ENCODE measurements at places on chromosomes 16 and 17.

GRCh38 chr17:59371416-59372100 is 40.1 kb downstream of the YPEL2 start:
- DNase-seq, result peak; percentile 22

GRCh38 chr17:47728214-47728877 is 4.7 kb upstream of the TBX21 start:
- DNase-seq, result no peak

- peak; percentile 10 for DNase-seq
These were observed 520.4 kb upstream of the WSB1 start for GRCh38 chr17:26773189-26774188.

GRCh38 chr17:58757162-58757613 is 1.5 kb downstream of the PPM1E start:
- no peak for DNase-seq

- no peak for DNase-seq
These were observed 11.2 kb upstream of the HNF1B start for GRCh38 chr17:37756051-37756450.

GRCh38 chr16:83808573-83809014 is 816 bp downstream of the HSBP1 start:
- no peak for DNase-seq

- DNase-seq, result no peak
These were observed 2.0 kb downstream of the RBBP6 start for GRCh38 chr16:24541233-24541933.

GRCh38 chr16:31477220-31478216 is 5.4 kb upstream of the SLC5A2 start:
- peak; percentile 81 for DNase-seq

GRCh38 chr16:4372001-4372577 is 441 bp downstream of the VASN start:
- no peak for DNase-seq

GRCh38 chr17:77721846-77722160 is 236.7 kb upstream of the TNRC6C start:
- no peak for DNase-seq

DNA sequence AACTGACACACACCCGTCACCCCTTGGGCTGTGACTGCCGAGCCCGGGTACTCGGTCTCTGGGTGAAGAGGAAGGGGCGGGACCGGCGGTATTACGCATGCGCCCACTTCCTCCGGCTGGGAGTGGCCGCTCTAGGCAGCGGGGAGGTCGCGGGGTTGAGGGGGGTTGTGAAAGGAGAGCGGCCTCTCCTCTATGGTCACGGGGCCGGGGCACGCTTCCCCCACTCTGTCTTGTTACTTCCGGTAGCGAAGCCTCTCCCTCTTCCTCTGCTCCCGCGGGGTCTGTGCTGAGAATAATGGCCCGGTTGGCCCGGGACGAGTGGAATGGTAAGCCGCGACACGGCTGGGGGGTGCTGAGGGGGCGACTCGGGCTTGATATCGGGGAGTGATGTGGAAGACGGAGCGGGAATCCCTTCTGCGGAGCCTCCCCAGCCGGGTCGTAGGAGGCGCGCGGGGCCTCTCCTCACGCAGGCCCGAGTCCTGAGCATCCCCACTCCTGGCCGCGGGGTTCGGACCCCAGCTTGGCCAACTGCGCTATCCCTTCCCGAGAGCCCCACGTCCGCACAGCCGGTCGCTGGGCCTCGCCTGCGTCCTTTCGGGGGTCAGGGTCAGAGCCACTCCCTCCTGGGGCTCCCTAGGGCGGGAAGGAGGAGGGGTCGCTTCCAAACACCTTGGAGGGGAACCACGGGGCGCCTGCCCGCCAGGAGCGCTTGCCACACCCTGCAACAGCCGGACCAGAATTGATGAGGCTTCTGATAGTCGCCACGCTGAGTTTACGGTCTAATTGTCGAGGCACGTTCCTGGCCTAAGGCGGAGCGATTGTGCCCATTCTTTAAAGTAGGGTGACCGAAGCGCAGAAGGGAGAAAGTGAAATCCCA is at the start of gene BFAR:
TSS of gene BFAR (plus strand) at position 259 of the 877 bp plus-strand sequence. CDS start 11,396 bp downstream, outside the sequence.
- peak; percentile 99 for DNase-seq

GRCh38 chr17:41860254-41860931 is 4.8 kb downstream of the KLHL11 start:
- no peak for DNase-seq

DNA sequence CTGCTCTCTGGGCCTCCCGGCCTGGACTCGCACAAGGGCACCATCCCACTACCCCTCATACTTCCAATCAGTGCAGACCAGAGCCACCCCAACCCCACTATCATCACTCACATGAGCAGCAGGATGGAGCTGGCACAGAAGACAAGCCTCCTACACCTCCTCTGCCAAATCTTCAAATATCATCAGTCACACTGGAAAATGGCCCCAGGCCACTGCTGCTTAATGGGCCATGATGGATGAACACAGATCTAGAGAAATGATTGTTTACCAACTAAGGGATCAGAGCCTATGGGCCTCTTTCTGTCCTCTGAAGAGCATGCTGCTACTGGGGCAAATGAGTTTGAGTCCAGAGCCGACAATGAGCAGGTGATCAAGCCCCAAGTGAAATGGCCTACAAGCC is 165.5 kb downstream of the GRIN2A start:
- peak; percentile 18 for DNase-seq

DNA sequence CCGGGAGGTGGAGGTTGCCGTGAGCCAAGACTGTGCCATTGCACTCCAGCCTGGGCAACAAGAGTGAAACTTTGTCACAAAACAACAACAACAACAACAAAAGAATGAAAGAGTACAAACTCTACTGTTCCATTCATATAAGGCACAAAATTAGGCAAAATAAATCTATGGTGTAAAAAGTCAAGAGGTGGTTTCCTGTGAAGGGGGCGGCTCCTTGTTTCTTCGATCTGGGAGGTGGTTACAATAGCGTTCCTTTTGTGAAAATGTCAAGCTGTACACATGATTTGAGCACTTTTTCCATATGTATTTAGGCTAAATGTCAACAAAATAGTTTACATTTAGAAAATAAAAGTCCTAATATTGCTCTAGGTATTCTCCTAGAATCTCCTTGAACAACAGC is 6.9 kb downstream of the SIAH1 start:
- DNase-seq, result no peak

DNA sequence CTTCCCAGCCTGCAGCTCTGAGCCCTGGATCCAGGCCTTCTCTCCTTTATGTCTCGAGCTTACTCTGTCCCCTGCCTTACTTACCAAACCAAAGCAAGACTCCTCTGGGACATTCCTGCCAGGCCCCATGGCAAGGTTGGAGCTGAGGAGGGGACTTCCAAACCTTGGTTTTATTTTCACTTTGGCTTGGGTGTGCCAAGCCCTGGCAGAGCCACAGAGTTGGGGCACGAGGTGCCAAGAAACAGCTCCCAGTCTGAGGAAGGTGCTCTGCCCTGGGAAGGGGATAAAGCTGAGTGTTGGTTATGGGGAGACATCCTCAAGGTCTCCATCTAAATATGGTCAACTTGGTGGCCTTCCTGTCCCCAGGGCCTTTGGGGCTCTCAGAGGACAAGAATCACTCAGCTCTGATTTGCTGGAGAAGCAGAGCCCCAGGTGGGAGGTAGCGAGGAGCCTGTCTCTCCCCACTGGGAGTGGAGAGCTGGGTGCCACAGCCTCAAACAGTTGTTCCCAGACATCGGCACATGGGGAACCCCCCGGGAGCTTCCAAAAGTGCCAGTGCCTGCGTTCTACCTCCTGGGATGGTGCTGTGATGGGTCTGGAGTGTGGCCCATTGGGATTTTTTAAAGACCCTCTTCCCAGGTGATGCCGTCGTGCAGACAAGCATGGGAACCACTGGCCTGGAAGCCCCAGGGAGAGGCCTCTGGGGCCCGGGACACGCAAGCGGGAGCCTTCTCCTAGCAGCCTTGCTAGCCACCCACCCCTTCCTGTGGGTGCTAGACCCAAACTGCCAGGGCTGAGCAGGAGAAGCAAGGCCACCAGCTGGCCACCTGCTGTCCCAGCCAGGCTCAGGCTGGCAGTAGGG is 10.3 kb downstream of the NLRC5 start:
- DNase-seq, result no peak

DNA sequence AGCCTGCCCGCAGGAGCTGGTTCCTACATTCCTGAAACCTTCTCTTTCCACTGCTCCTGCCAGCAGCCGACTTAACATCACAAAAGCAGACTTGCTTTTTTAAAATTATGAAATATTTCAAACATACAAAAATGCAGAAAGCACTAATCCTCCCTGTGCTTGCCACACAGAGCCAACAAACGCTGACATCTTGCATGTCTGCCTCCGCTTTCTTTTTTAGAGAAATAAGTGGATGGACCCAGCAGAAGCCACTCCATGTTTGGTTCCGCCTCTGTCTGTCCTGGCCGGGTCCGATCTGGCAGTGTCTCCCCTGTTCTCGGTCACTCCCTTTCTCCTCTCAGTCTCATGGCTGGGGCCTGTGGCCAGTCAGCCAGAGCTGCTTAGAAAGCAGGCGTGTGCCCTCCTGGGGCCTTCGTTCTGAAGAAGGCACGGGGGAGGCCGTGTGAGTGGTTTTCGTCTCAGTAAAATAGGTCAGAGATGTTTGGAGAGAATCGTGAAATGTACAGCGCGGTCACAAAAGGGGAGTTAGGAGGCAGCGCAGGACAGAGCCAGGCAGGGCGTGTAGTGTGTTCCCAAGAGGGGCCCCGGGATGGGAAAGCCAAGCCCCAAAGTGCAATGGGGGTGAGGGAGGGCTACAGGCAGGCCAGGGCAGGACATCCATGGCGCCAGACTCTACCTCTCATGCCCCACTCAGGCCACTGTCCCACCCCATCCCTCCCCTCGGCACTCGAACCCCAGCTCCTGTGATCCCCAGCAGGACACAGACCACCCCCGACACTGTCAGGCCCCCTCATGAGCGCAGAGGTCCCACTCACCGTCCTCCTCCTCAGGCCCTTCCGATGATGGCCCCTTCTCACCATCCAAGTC is 23.2 kb downstream of the MXRA7 start:
- DNase-seq, result no peak

DNA sequence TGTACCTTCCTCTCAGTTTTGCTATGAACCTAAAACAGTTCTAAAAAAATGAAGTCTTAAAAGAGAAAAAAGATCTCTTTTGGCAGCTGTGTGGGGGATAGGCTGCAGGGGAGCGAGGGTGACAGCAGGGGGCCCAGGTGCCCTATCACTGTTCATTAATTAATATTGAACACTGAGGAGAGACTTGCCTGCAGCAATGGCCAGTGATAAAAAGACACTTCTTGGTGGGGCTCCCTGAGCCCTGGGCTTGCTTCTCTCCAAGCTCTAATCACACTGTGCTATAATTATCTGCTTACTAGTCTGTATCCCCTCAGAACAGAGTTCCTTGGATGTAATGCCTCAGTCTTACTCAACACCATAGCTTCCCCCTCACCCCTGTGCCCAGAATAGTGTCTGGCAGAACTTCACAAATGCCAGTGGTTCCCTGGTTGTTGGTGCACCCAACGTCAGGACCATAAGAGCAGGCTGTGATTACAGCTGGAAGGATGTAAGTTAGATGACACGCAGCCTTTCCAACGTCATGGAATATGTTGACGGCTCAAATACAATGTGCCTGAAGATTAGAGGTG is 52.0 kb upstream of the IRX6 start:
- no peak for DNase-seq

GRCh38 chr17:78882540-78883088 is 20.4 kb downstream of the CEP295NL start:
- DNase-seq, result peak; percentile 39

DNA sequence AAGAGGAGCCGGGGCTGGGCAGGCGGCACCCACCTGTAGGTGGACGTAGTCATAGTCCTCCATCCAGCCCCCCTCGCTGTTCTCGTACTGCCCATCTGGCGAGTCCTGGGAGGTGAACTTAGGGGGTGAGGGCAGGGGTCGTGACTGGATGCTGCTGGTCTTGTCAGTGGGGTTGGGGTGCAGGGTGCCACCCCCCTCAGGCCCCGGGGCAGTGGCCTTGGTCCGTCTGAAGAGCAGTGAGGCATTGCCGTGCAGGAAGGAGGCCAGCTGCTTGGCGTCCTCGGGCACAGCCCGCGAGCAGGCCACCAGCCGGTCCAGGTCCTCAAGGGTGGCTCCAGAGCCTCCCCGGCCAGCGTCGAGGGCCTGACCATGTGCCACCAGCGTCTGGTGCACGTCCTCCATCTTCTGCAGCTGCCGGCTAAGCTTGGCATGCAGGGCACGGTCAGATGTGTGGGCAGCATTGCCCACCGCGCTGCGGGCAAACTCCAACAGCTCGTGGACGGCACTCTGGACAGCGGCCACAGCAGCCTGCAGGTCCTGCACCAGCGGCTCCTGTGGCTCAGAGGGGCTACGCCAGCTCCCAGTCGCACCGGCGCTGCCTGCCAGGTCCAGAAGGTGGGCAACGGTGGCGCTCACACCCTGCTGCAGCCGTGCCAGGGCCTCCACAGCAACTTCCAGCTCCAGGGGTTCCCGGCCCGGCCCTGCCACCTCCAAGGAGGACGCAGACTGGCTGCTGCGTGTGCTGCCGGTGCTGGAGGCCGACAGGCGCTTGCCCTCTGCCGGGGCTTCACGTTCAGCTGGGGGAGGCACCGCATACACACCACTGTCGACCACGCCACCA is 16.3 kb downstream of the CTRB1 start:
- DNase-seq, result no peak

- no peak for DNase-seq
These were observed 1.6 kb upstream of the EFTUD2 start for GRCh38 chr17:44900894-44901293.

- DNase-seq, result no peak
These were observed 6.4 kb downstream of the ZFPM1 start for GRCh38 chr16:88459366-88460073.

DNA sequence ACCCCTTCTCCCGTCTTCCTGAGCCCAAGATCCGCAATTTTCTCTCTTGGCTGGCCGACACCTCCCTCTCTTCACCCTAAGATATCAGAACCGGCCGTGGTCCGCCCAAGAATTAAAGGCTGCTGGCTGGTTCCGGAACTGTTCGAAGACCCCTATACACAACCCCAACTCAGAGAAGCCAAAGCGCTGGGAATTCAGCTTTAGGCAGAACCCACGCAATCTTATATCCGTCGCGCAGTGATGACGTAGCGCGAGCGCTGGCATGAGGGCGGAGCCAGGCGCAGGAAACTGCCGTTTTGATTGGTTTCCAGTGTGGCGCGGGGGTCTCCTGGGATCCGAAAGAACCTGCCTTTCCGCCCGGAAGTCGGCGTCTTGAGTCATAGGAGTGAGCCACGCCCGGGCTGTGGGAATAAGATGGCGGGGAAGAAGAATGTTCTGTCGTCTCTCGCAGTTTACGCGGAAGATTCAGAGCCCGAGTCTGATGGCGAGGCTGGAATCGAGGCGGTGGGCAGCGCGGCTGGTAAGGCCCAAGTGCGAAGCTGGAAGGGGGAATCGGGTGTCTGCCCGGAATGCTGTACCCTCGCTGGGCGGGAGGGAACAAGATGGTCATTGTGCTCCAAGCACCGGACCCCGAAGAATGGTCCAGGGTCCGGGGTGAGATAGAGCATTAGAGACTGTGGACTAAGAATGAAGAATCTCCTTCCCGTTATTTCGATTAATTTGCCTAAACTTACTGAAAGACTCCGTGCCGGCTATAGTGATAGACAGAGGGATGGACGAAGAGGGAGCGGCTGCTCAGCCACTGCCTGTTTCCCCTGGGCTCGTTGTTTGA is at the start of the genes RECQL5 and SAP30BP:
TSS of gene RECQL5 (minus strand) at position 196 of the 832 bp plus-strand sequence. CDS start 597 bp downstream, outside the sequence.
TSS of gene SAP30BP (plus strand) at position 380 of the 832 bp plus-strand sequence. CDS start at position 415, 35 bp downstream.
- DNase-seq, result peak; percentile 99

DNA sequence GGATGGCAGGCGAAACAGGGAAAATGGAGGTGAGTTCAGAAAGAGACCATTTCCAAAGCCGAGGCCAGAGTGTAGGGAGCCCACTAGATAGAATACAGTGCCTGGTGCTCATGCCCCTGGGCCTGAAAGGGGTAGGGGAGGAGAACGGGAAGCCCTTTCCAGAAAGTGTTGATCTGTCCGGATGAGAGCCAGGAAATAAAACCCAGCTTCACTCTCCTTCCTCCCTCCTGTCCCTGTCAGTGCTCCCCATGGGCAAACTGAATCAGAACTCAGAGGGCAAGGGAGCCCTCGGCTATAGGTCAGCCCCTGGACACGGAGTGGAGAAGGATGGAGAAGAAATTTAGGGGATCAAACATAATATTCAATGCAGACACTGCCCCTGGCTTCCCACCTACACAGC is 57.7 kb upstream of the RPL38 start:
- DNase-seq, result no peak
